Neural progenitor cell (in vitro differentiated cells): ENCODE measurements at places on chromosomes 1 and 21. TPM values are rescaled to one million over a fixed set of nuclear protein-coding genes. Genes with fewer than 3 reads are reported as not detected.
A peak's percentile ranks its signal among the peaks of the same experiment; 100 is the strongest.

DNA sequence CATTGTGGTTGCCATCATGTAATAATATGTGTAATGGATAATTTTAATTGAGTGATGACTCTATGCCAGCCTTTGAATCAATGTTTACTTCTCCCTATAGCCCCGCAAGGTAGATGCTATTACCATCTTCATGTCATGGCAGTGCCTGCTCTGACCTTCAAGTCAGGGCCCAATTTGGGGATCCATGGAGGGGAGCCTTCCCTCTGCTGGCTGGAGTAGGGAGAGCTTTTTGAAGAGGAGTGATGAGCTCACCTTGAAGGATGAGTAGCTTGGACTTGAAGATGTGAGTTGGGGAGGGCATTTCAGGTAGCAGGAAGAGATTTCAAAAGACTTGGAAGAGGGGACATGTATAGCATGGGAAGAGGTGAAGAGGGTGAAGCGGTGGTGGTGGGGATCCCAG lies 189.2 kb downstream of the FOXD2 start:
- DNase-seq, result peak; percentile 20

GRCh38 chr1:183883623-183884022 lies 78.7 kb downstream of the RGL1 start:
- DNase-seq, result no peak

The FCMR gene
- total RNA-seq, result not detected in 2 replicates

The OR2T27 gene
- total RNA-seq, result not detected in 2 replicates

GRCh38 chr1:24932284-24932683 lies 2.2 kb upstream of the RUNX3 start:
- peak; percentile 86 for DNase-seq

DNA sequence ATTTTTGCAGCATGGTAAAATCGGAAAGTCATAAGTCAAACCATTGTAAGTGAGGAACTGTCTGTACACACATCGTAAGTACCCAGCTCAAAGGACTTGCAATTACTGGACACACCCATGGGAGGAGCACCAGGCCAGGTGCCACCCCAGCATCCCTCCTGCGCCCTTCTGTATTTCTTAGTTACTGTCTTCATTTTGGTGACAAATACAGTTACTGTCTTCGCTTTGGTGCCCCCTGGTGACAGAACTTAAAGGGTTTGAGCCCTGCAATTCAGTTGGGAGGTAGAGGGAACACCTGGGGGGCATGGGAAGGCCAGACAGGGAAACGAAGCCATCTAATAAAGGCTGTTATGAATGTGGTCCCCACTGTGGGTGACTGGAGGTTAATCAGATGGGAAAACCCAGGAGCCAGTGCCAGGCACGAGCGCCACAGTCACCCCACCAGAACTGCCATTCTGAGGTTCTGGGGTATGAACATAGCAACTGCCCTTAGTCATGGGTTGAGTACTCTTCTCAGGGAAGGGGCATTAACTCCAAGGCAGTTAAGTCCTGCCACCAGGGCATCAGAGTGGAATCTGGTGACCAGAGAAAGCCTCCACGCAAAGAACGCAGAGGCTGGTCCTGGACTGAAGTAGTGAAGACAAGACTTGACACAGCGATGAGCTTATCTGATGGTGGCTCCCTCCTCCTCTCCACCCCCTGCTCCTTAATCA lies 612.9 kb downstream of the PTPRU start:
- DNase-seq, result peak; percentile 76

The TMPRSS15 gene
- total RNA-seq, result not detected in 2 replicates

- DNase-seq, result no peak
These were observed 971 bp upstream of the RNF2 start for GRCh38 chr1:185044387-185044786.

GRCh38 chr1:198253259-198253658 lies 96.5 kb downstream of the NEK7 start:
- no peak for DNase-seq

DNA sequence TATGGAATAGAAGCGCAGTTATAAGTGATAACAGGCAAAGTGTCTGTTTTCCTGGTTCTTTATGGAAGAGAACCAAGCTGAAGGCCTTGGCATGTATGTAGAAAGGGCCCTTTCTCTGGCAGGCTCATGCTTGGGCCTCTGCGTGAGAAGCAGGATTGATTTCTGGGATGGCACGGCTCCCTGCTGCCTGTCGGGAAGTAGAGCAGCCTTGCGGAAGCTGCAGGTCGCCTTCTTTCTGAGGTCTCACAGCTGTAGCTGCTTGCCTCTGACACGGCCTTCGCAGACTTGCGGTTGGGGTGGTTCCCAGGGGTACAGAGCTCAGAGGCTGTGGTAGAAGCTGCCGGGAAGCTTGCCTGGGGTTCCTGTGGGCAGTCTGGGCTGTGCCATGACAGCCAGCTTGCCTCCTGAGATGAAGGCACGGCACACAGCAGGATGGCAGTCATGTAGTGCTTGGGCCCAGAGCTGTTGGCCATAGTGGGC lies 39.4 kb downstream of the TRAPPC10 start:
- DNase-seq, result no peak

DNA sequence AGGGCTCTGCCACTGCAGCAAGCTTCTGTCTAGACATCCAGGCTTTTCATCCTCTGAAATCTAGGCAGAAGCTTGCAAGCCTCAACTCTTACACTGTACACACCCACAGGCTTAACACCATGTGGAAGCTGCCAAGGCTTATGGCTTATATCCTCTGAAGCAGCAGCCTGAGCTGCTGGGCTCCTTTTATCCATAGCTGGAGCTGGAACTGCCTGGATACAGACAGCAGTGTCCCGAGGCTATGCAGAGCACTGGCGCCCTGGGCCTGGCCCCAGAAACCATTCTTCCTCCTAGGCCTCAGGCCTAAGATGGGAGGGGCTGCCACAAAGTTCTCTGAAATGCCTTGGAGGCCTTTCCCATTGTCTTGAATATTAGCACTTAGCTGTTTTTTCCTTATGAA lies 19.3 kb upstream of the POGK start:
- no peak for DNase-seq

DNA sequence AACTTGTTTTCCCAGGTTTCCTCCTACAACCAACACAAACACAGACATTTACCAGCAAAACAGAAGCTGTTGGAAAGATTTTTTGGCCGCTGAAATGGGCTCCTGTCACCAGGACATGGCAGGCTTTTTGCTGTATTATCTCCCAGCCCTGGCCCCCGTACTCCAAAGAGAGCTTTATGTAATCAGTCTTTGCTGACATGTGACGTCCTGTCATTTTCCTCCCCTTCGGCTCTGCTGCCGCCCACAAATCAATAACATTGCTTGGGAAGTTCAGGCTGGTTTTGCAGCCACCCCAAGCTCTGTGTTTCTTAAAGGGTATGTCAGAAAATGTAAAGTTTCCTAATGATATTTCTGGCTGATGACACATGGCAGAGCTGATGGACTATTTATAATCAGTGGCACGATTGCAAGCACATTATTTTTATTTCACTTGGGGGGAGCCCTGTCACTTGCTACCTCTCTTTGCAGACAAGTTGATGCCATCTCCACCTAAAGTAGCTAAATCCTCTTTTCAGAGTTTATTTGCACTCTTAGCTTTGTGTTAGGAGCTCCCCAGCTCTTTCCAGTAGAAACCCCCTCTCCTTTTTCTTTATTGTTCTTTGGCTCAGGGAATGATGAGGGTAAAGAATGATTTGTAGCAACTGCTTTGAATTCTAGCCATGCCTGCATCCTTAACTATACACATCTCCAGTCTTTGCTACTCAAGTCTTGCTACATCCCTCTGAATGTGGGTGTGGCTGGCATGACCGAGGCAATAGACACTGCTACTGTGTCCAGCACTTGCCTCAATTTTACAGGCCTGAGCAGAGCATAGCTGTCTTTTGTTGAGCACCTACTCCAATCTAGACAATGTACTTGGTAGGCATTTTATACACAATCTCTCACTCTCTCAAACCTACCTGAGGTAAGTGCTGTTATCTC lies 67.3 kb downstream of the ELAVL4 start:
- DNase-seq, result no peak

- no peak for DNase-seq
These were observed 22.8 kb downstream of the RCOR3 start for GRCh38 chr1:211282023-211282373.

GRCh38 chr1:110605901-110606656 lies at the start of gene KCNA2:
TSS of gene KCNA2 (minus strand) at chr1:110606358. CDS start at chr1:110604782, 1,576 bp downstream.
- peak; percentile 83 for DNase-seq

- DNase-seq, result no peak
These were observed 32.8 kb downstream of the AKNAD1 start for GRCh38 chr1:108824051-108824450.

DNA sequence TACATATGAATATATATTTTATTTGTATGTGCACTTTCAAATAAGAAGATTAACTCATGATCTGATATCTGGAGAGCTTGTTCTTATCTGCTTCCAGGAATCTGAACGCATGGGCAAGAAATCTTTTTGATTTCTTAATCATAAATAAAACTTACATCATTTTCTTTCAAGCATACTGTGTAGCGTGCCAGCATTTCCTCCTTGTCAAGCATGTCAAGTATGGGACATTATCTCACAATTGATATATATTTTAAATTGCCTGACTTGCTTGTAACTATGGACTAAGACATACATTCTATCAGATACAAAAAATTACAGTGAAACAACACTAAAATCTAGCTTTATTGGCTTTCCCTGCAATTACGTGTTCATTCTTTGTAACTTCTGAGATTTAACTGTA lies 1128.2 kb downstream of the PLA2G4A start:
- DNase-seq, result no peak

The MAP3K21 gene
- 4.2 and 5.4 TPM in 2 replicates for total RNA-seq

The FAM151A gene
- total RNA-seq, result not detected in 2 replicates

GRCh38 chr1:180151508-180151907 lies 3.2 kb upstream of the QSOX1 start:
- DNase-seq, result no peak

The PI4KB gene
- 19.0 and 33.5 TPM in 2 replicates for total RNA-seq

The RNU1-1 gene
- under 0.01 TPM in 2 replicates for total RNA-seq

GRCh38 chr21:27047658-27048314 lies 80.9 kb upstream of the ADAMTS5 start:
- DNase-seq, result no peak

DNA sequence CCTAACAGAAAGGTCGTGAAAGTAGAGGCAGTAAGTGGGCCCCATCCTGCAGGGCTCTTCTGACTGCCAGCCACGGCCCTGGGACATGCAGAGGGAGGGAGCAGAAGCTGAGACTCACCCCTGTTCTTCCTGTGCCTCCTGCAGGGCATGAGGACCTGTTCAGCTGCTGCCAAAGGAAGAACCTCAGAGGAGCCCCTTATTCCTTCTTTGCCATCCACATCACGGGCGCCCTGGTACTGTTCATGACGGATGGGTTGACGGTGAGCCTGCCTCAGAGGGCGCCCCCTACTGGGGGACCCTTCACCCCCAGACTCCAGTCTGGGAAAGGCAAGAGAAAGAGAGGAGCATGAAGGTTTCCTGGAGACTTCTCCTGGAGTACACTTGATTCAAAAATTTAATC lies 47.1 kb downstream of the ELK4 start:
- DNase-seq, result no peak

DNA sequence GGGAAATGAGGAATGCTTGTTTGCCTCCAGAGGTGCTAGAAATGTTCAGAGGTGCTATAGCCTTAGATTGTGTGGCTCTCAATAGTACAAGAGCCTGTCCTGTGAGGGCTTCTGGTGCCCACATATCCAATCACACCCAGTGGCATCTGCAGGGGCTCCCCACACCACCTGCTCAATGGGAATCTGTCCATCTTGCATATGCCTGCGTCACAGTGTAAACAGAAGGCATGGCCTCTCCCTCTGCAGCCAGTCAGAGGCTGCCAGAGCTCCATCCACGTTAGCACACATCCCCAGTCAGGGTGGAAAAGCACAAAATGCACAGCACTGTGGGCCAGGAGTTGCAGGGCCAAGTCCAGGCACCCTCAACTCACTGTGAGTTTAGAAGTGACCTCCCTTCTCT lies 113.6 kb upstream of the GRIK3 start:
- no peak for DNase-seq
